ENCODE measurements at places on chromosomes 1 and 21.

GRCh38 chr1:84073266-84073665, 70.8 kb upstream of the PRKACB start:
- no peak for DNase-seq

DNA sequence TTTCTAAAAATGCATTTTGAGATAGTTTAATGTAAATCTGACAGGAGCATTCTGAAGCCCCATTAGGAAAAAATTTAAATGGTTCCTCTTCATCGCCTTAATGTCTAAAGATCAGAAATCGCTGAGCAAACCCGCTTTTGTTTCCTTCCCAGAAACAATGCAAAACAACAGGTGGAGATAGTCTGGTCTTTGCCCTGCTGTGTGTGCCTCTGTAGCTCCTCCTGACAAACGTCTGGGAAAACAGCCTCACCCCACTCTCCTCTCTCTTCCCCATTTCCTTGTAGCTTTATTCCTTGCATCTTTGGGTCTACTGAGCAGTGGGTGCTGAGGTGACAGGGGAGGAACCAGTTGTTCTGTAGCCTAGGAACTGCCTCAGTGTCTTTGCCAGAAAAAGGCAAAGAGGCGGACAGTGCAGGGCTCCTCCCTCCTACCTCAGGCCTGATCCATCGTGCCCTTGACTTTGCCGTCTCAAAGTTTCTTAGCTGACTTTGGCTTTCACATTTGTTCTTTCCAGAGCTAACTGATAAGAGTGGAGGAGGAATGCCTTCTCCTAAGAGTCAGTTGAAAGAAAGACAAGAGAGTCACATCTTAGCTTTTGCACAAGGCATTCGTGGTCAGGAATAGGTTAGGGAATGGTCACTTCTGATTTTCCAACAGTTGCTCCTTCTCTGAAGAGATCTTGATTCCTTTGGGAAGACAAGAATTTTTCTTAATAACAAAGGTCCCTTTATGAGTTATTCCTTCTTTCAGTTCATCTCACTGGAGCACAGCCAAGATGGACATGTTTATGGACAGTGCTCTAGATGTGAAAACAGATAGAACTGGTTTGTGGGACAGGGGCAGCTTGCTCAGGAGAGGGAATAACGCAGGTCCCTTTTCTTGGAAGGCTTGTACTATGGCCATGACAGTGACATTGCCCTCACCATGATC, 24.9 kb downstream of the SYT11 start:
- no peak for DNase-seq

DNA sequence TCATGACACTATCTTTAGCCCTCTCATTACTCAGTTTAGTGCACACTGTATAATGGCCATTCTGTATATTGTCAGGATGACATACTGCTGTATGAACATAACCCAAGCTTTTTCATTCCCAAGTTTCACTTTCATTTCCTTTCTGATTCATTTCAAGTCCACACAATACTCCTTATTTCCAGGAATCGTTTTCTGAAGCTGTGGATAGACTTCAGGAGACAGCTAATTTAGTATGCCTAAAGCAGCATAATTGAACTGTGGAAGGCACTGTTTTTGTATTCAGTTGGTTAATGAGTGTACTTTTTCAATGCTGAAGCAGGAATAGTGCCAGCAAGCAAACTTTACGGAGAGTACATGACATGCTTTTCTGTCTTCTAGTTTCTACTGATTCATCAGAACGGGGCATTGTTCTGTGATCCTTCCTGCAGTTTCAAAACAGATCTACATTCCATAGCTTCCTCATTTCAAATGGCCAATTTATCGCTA, 578.5 kb upstream of the ZP4 start:
- no peak for DNase-seq

DNA sequence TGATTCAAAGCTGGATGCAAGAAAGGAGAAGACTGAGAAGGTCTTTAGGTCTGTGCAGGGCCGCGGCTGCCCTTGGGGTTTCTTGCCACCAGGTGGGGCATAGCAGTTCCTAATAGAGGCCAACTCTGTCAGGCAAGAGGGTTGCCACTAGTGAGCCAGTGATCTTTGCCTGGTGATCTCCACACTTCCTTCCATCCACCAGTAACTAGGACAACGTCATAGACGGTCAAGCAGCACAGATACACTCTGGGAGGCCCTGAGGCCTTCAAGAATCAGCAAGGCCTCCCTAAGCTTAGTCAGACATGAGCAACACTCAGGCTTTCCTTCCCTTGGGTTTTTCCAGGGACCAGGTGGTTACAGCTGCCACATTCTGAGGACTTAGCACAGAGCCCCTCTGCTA, 32.9 kb upstream of the ATP2B4 start:
- no peak for DNase-seq

GRCh38 chr1:46643368-46643775, 24.8 kb downstream of the ATPAF1 start:
- peak; percentile 96 for DNase-seq

DNA sequence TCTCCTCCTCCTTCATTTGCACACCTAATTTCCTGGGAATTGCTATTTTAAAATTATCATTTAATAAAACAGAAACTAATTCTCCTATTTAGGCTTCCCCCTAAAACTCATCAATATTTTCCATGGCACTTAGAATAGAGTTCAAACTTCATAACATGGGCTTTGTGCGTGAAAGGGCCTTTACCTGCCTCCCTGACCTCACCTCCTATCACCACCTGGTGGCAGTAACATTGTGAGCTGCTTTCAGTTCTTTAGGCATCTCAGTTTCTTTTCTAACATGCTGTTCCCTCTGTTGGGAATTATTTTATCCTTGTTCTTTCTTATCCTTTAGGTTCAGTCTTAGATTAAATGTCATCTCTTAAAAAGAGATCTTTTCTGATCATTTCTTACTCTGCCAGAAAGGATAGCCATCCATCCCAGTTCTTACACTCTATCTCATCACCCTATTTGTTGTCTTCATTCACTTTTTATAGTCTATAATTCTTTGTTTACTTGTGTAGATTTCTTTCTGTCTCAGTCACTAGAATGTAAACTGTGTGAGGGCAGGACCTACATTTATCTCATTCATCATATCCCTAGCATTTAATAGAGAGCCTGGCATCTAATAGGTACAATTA, 133.8 kb upstream of the KIAA1614 start:
- DNase-seq, result peak; percentile 2

DNA sequence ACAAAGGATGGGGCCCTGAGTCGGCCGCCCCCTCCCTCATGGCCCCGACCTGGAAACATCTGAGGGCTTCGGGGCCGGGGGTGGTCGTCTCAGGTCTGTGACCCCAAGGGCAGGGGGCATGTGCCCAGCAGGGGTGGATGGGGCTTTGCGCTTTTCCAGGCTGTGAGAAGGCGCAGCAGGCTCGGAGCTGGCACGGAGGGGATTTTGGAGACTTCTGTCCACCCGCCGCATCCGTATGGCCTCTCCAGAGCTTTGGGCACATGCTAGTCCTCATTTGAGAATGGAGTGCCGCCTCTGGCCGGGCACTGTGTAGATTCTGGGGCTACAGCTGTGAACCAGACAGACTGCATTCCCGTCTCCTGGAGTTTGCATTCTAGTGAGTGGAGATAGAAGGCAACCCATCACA, 66.1 kb upstream of the WNT4 start:
- DNase-seq, result no peak

DNA sequence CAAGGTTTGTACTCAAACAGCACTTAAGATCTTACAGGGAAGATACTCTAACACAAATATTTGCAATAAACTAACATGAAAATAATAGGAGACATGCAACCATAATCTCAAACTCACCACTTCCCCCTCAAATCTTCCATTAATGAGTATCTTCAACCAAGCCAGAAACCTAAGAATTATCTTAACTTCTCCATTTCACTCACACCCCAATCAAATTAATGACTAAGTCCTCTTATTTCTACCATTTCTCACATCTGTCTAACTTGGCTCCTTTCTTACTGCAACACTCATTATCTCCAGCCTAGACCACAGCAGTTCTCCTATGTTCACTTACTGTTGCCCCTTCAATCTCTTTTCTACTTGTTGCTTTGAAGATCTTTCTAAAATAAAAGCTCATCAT, 10.4 kb downstream of the RBBP5 start:
- DNase-seq, result no peak

- DNase-seq, result no peak
Observed at GRCh38 chr1:78274814-78275213, 216.0 kb upstream of the PTGFR start.

DNA sequence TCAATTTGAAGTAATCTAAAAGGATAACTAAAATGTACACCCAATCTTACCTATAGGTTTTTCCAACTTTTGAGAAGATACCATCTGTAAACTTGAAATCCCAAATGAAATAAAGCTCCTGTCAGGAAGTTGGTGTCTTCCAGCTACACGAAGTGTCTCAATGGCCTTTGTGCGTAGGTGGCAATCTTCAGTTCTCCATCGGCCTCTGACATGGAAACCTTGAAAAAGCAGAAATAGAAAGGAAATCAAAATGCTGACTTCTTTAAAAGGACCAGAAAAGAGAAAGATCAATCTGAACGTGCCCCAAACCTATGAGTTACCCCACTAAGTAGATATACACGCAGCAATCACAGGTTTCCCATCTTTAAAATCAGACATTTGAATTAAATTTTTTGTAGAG, 10.0 kb downstream of the MKNK1 start:
- no peak for DNase-seq

DNA sequence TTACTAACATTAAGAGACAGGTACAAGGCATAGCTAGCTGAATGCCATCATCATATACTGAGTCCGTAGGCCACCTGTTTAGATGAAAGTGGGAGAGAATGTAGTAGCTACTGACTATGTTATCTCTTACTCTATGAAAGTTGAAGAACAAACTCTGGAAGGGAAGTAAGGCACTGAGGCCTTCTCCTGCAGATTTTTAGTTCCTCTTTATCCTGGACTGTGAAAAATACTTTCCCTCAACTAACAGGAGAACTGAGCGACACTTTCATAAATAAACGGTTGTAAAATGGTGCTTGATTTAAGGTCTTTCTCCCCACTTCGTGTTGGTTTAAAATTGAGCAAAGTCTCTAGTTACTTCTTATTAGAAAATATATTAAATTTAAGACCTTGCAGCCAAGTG, 101.9 kb downstream of the FNBP1L start:
- DNase-seq, result no peak

DNA sequence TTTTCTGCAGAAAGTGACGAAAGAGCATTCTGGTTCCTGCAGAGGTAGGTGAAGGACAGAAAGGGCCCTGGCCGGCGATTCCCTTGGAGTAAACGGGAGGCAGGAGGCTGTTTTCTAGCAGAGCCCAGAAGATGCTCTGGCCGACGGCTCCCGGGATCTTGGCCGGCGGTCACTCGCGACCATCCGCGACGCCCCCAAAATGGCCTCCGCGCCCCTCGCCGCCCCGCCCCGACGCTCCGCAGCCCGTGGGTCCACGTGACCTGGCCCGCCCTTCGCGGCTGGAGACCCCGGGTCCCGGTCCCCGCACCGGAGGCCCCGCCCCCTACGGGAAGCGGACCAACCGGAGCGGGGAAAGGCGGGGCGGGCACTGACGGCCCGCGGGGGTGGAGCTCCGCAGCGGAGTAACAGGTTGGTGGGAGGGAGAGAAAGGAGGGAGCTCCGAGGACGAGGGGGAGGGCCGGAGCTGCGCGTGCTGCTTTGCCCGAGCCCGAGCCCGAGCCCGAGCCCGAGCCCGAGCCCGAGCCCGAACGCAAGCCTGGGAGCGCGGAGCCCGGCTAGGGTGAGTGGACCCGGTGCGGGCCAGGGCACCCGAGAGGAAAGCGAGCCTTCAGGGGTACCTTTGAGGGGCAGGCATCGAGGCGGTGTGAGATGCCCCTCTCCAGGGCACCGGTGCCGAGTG, at the start of gene CGN:
TSS of gene CGN (plus strand) at position 431 of the 679 bp plus-strand sequence. CDS start 7,133 bp downstream, outside the sequence.
- peak; percentile 72 for DNase-seq

DNA sequence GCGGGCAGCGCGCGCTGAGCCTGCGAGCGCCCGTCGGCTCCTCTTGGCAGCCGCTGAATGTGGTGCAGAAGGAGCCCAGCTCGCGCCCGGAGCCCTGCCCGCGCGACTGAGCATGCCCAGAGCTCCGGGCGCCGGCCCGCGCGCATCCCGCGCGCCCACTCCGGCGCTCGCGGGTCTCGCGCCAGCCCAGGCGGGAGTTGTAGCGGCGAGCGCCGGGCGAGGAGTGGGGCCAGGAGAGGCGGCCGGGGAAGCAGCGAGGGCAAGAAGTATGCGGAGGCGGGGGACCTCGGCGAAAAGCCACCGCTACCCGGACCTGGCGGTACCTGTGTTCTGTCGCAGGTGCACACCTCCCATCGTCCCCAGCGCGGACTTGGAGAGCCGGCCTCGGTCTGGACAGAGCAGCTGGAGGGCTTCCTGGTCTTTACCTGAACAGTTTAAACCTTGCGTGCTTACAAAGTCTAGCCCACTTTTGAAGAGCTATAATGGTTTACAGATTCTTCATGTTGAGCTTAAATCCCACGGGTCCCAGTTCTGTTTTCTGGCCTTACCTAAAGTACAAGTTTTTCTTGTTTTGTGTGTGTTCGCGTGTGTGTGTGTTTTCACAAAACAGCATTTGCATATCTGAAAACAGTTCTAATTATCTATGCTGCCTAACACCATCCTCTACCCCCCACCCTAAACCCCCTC, at the start of gene DDAH1:
TSS of gene DDAH1 (minus strand) at position 61 of the 687 bp plus-strand sequence. CDS start 114 bp downstream, outside the sequence.
- DNase-seq, result peak; percentile 66

DNA sequence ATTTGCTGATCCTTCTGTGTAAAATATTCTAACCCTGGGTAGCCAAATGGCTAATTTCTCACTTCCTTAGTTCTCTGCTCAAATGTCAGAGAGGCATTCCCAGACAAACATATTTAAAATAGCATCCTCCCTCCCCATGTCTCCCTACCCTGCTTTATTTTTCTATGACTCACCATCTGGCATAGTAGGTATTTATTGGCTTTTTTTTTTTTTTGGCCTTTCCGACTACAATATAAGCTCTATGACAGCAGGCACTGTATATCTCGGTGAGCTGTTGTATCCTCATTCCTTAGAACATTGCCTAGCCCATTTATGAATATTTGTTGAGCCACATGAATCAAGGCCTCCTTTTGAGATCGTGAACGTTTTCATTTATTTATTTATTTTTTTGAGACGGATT, 1.5 kb upstream of the NEK7 start:
- no peak for DNase-seq

DNA sequence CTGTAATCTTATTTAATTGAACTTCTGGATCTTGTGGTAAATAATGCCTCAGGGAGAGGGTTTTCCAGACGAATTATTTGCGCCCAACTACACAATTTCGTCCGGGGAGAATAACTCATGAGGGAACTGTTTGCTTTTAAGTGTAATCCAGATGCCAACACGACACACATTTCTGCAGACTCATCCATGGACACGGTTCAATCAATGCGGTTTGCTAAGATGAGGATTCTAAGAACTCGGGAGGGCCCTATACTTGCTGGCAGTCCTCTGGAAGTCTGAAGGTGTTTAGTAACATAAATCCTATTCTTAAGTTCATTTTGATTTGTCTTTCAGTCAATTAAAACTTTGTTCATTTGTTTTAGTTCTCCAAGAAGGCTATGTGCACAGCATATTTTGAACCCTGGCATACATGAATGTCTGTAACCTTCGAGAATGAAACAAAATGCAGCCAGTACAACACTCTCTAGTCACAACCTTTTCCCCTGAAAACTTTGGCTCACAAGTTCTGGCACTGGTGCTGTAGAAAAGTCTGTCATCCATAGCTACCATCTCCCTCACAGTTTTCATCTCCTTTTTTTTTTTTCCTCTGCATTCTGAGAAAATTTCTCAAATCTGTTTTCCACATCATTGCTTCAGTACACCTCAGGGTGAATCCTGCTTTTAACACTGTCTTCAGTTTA, 38.8 kb downstream of the DIPK1A start:
- DNase-seq, result no peak

- DNase-seq, result no peak
Observed at GRCh38 chr1:241666419-241666818, 14.3 kb downstream of the WDR64 start.
